CD4-positive, alpha-beta T cell (primary cell): ENCODE measurements at places on chromosomes 16 and 17.

- no peak overlapping the region for H3K4me3 ChIP-seq
- H3K36me3 ChIP-seq, result peaks cover 7% of the 10 kb centered on the region
- no peaks in the 10 kb centered on the region for H3K27me3 ChIP-seq
- H3K27ac ChIP-seq, result no peak overlapping the region
- DNase-seq, result no peak
Measured at GRCh38 chr17:42521036-42521435, 15.0 kb upstream of the NAGLU start.

- no peak overlapping the region for H3K27ac ChIP-seq
- no peak for DNase-seq
- no peaks in the 10 kb centered on the region for H3K27me3 ChIP-seq
Measured at GRCh38 chr17:57004944-57005579, 27.1 kb downstream of the SCPEP1 start.

DNA sequence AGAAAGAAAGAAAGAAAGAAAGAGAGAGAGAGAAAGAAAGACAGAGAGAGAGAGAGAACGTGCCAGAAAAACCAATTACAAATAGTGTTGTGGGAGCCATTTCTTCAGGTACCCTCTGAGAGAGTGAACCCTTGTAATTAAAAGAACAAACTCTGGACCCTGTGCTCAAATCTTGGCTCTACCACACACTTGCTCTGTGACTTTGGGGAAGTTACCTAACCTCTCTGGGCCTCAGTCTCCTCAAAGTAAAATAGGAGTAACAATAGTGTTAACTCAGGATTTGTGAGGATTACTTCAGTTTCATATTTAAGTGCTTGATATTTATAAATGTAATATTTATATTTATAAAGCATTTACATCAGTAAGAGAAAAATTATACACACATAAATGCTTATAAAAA lies 139.8 kb downstream of the GSG1L start:
- H3K36me3 ChIP-seq, result no peaks in the 10 kb centered on the region
- H3K4me1 ChIP-seq, result no peaks in the 10 kb centered on the region
- no peak for DNase-seq
- H3K4me3 ChIP-seq, result no peak overlapping the region
- no peak overlapping the region for H3K27ac ChIP-seq

GRCh38 chr17:6547336-6547735 lies 9.0 kb downstream of the PITPNM3 start:
- H3K27ac ChIP-seq, result no peak overlapping the region
- H3K36me3 ChIP-seq, result no peaks in the 10 kb centered on the region
- no peak for DNase-seq
- H3K4me1 ChIP-seq, result peaks cover 9% of the 10 kb centered on the region

- H3K36me3 ChIP-seq, result no peaks in the 10 kb centered on the region
- H3K27ac ChIP-seq, result peak overlapping the region; percentile 61
- no peaks in the 10 kb centered on the region for H3K27me3 ChIP-seq
- peak; percentile 85 for DNase-seq
- peak overlapping the region; percentile 61 for H3K4me3 ChIP-seq
Measured at GRCh38 chr17:5031365-5032082, 3.7 kb downstream of the SLC52A1 start.
